ENCODE measurements at places on chromosomes 5 and 9.
A peak's percentile ranks its signal among the peaks of the same experiment; 100 is the strongest.

GRCh38 chr9:132141344-132141947 lies 20.4 kb upstream of the NTNG2 start:
- DNase-seq: no peak

GRCh38 chr9:69137311-69137710 lies 36.8 kb upstream of the TJP2 start:
- no peak for DNase-seq

DNA sequence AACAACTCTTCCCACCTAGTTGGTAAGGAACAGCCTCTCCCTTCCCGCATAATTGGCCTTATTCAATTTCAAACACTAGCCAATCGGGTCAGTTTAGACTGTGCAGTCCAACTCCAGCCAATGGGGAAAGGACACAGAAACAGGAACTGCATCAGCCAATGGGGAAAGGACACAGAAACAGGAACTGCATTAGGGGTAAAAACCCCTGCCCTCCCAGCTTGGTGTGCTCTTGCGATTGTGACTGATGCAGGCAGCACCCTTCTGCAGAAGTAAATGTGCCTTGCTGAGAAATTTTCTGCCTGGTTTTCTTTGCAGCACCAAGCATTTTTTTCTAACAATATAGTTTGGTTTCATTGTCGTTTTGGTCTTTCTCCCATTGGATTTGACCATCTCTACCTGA lies 8.5 kb upstream of the GLT6D1 start:
- DNase-seq: no peak

DNA sequence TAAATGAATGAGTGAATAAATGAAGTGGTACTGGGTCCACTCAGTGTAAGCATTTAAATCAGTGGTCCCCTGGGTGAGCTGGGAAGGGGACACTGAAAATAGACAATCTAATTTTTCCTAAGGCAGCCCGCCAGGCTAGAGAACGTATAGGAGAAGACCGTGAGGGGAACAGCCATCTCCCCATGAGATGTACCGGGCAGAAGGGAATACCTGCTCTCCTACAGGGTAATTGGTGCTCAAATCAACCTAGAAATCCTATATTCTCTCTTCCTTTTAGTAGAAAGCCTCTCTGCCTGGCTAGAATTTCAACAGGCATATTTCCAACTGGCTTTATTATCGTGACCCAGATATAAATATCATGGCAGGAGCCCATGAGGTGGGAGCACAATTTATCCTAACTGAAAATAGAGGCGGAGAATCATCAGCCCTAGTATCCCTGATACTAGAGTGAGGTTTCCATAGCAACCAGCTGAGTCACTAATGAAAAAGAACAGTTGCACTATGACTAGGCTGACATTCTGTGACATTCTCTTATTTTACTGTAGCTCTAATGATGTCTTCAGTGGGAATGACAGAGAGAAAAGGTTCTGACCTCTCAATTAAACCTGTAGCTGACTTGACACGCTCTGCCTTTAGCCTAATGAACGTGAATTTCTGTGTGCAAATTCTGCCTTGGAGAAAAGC lies 96.5 kb upstream of the CAST start:
- no peak for DNase-seq

DNA sequence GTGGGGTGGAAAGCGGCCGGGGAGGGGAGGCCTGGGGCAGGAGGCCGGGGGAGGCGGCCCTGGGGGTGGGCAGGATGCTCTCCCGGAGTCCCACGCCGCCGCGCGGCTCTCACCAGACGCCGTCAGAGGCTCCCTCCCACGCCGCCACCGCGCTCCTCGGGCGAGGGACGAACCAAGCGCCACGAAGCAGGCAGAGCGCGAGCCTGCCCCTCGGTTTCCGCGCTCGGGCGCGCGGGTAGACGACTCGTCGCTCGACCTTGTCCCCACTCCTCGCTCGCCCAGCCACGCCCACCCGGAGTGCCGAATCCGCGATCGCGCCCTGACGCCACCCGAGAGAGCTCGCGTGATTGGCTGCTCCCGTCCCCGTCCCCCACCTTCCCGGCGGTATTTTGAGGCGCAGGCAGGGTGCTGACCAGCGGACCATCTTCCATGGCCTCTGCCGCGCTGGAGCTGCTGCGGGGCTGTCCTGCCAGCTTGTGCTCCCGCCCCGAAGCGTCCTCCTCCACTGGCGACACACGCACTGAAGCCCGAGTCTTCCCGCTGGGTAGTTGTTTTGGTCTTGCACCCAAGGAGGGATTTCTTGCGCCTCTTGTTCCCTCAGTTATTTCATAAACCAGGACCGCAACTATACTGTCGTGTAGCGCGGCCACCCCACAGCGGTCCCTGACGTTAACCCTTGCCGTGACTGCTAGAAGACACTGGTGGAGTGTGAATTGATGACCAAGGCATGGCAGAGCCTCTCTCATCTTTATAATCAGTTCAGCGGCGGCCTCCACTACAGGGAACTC lies at the start of gene GNE:
GNE (minus strand) TSS at position 241 of the 788 bp plus-strand sequence. CDS start 9,093 bp downstream, outside the sequence.
- DNase-seq: peak; percentile 96
